ENCODE measurements at places on chromosomes 1 and 21.
A peak's percentile ranks its signal among the peaks of the same experiment; 100 is the strongest.

DNA sequence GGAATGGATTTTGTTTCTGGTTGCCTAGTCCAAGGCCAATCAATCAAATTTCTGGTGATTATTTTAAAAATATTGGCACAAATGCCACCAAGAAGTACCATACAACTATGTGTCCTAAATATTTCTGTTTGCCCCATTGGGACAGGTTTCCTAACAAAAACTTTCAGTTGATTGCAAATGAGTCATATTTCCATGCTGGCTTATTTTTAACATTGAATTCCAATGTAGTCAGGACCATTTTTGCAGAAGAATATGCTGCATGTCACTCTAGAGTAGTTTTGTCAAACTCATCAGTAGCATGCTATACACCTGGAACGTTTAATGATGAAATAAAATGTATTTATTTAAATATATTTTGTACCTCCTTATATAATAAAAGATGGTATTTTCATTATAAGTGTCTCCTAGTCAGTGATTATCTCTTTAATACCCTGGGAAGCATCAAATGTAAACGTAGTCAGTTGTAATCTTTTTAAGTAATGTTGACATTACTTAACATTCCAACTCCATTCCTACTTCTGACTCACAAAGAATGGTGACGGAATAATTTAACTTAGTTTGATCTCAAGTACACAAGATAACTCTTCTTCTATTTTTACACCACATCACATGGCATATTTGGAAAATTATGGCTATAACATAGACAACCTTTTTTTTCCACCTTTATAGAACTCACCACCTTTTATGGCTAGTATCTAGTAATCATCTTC lies 39.0 kb upstream of the USH2A start:
- no peak for DNase-seq

- peak; percentile 63 for DNase-seq
Measured at GRCh38 chr21:45228171-45228641, 59.5 kb downstream of the POFUT2 start.

DNA sequence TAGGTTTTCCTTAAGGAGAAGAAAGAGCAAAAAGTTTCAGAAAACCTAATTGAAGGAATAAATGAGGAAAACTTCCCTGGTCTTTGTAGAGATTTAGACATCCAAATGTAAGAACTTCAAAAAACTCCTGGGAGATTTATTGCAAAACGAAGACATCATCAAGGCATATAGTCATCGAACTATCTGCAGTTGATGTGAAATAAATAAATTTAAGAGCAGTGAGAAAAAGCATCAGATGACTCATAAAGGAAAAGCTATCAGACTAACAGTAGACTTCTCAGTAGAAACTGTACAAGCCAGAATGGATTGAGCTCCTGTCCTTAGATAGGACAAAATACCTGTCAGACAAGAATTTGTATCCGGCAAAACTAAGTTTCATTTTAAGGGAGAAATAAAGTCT lies 569.4 kb upstream of the ADAMTS5 start:
- no peak for DNase-seq

- DNase-seq = no peak
Measured at GRCh38 chr21:15405214-15405613, 324.6 kb upstream of the USP25 start.

- no peak for DNase-seq
Measured at GRCh38 chr1:2137257-2138121, 57.1 kb downstream of the FAAP20 start.

- no peak for DNase-seq
Measured at GRCh38 chr21:41045534-41046268, 122.3 kb upstream of the BACE2 start.

- no peak for DNase-seq
Measured at GRCh38 chr21:45318556-45319404, 31.1 kb upstream of the POFUT2 start.

GRCh38 chr1:43152866-43153265 lies 19.2 kb downstream of the EBNA1BP2 start:
- DNase-seq = no peak

DNA sequence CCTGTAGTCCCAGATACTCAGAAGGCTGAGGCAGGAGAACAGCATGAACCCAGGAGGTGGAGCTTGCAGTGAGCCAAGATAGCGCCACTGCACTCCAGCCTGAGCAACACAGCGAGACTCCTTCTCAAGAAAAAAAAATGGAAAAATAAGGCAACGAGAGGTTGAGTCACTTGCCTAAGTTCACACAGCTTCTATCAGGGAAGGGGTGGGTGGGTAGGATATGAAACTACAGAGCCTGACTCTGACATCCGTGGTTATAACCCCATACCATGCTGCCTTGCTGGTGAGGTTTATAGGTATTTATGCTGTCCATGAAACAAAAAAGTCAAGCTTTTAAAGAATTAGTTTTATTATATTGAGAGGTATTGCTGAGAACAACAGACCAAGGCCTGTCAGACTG lies 61.5 kb upstream of the RAB4A start:
- DNase-seq = no peak

DNA sequence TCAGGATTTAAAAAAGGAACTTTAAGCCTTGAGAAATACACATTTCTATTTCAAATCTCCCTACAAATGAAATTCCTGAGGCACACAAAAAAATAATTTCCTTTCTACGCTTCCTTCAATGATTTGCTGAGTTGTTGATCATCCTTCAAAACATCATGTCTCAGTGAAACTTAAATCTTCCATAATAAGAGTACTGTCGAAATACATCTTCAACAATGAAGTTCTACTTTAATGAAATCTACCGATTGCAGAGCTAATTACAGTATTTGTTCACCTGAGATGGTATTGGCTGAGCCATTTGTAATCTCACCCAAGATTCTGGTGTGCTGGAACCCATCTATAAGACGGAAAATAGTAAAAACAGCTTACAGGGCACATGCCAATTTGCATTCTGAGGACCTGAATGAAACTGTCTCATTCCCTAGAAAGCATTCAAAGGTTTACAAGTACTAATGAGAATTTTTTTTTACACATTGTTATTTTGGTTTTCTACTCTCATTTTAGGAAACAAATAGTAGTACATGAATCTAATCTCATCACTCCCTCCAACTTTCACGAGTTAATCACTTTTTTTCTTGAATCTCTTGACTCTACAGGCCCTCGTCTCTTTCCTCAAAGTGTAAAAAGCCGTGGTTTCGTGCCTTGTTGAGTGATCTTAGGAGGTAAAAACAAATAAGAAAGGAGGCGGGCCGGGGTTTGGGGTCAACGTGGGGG lies 1.1 kb downstream of the CHML start:
- no peak for DNase-seq

DNA sequence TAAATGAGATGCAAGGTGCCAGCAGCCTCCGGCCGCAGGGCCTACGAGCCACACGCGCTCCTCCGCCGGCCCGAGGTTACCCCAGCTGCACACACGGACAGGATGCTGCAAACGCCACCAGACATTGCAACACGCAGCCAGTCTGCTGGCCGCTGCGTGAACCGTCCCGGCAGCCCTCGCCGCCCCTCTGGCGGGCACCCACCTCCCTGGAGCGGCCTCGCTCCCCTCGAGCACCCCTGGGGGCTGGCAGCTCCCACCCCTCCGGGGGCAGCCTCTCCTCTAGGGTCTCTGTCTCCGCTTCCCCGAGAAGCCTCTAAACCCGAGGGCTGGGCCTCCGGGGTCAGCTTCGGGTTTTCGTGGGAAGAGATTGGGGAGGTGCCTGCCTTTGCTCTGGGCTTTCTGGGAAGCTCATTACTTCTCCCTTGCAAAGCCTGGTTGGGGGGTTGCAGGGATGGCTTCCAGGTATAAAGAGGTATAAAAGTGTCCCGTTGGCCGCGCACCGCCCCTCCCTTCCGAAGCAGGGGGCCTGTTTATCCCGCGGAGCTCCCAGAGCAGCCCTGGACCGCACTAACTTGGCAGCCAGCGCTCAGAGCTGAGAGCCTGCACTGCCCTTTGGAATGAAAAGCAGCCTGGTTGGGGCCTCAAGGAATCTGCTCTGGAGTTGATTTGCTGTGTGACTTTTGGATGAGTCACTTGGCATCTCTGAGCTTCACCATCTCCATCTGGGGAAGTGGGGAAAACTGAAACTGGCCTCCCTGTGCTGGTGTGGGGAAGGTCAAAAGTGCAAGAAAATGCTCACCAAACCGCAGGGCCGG lies 21.8 kb downstream of the DHRS3 start:
- no peak for DNase-seq

All from activated CD4-positive, alpha-beta T cell treated with anti-CD3 and anti-CD28 coated beads, Interleukin-2, amount 50 U/mL, for 4 hours (primary cell).